ENCODE measurements at places on chromosomes 12 and 14. TPM values are rescaled to one million over a fixed set of nuclear protein-coding genes. Genes with fewer than 3 reads are reported as not detected.

The GDF3 gene
- total RNA-seq = not detected

The SLC41A2 gene
- total RNA-seq = 7.5 TPM

The FLRT2 gene
- total RNA-seq = 34.4 TPM

The GSKIP gene
- 41.2 TPM for total RNA-seq

The CCDC177 gene
- not detected for total RNA-seq

The NCKAP5L gene
- 11.2 TPM for total RNA-seq

The BIN2 gene
- total RNA-seq = not detected
